MCF 10A (cell line): ENCODE measurements at places on chromosomes 6 and 20.

- DNase-seq, result no peak
Observed at GRCh38 chr6:131368198-131368911, 204.7 kb upstream of the ARG1 start.

- DNase-seq, result no peak
Observed at GRCh38 chr20:46809706-46810360, 84.8 kb upstream of the EYA2 start.

DNA sequence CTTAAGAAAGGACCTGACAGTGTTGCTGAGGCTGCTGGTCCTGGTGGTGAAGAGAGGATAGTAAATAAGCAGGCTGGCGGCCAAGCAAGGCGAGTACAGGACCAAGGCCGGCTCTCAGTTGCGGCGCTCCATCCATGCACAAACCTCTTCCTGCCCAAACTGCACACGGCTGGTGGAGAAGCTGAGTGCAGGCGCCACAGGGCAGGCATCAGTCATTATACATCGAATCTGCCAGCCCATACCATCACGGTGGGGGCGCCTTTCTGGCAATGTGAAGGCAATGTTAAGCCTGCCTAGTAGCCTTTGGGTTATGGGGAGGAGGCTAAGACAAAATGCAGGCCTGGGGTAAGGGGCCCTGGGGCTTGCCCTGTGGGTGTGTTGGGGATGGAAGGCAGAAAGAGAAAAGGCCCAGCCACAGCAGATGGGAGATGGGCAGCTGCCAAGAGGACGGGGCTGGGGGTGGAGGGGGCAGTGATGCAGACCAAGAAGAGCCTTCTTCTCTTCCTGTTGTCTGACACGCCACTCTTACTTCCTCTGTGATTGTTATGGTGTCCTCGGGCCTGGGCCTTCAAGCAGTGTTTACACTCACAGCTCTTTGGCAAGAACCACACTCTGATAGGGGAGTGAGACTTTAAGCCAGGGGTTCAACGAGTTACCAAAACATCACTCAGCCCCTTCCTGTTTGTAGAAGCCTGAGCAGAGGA lies 20.3 kb upstream of the KCNK16 start:
- DNase-seq, result no peak

GRCh38 chr6:137873273-137873762 lies 6.3 kb downstream of the TNFAIP3 start:
- DNase-seq, result peak; percentile 97

GRCh38 chr6:156652231-156652750 lies 124.9 kb upstream of the ARID1B start:
- no peak for DNase-seq

- DNase-seq, result no peak
Observed at GRCh38 chr6:160160929-160161646, 39.5 kb downstream of the SLC22A1 start.

DNA sequence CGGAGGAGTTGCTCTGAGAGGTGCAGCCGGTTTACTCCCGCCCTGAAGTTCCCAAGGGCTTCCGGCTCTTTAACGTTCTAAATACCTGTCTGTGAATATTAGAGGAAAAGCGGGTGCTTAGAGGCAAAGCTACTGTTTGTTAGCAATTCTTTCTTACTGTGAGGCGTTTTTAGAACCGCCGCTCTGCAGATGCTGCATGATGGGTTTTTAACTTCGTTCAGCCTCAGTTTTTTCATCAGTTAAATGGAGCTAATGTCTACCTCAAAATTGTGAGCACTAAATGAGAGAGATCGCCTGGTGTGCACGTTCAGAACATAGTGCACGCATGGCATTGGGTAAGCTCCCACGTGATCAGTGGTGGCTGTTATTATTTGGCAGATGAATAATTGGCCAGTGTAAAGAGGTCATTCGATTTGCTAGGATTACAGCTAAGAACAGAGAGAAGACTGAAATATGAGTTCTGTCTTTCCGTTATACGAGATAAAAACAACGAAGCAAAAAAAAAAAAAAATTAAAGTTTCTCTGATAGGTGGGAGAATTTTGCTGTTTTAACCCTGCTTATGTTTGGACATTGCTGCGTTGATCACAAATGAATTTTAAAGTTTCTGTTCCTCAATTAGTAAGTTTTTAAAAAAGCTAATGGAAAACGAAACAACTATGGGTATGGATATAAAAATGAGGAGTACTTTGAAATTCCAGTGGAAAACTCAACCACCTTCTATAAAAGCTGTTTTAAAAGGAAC lies 660 bp upstream of the TFB1M start:
- peak; percentile 88 for DNase-seq

GRCh38 chr6:169702840-169703246 lies 917 bp downstream of the C6orf120 start:
- no peak for DNase-seq

GRCh38 chr6:15327271-15327670 lies 81.4 kb downstream of the JARID2 start:
- DNase-seq, result no peak

DNA sequence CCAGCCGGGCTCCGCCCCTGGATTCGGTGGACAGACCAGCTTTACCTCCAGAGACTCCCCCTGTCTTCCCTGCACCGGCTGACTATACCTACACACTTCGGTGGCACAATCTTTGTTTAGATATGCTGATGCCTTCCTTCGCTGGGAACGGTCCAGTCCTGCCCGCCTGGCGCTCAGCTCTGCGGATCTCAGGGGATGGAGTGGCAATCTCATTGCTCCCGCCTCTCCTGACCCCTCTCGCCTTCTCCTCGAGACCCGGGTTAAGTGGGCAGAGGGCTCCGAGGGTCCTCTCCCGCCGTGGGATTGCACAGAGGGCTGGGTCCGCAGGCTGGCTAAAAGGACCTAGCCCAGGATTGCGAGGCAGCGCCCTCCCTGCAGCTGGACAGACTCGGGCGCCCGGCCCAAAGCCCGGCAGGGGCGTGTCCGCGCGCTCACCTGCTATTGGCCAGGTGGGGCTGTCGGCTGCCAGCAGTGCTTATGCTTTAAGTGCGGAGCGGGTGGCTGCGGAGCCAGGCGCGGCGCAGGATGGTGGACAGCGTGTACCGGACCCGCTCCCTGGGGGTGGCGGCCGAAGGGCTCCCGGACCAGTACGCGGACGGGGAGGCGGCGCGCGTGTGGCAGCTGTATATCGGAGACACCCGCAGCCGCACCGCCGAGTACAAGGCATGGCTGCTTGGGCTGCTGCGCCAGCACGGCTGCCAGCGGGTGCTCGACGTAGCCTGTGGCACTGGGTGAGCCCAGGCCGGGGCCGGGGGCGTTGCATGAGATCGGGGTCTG lies at the start of gene GNMT:
TSS of gene GNMT (plus strand) at position 512 of the 777 bp plus-strand sequence. CDS start at position 526, 14 bp downstream.
- DNase-seq, result peak; percentile 65

DNA sequence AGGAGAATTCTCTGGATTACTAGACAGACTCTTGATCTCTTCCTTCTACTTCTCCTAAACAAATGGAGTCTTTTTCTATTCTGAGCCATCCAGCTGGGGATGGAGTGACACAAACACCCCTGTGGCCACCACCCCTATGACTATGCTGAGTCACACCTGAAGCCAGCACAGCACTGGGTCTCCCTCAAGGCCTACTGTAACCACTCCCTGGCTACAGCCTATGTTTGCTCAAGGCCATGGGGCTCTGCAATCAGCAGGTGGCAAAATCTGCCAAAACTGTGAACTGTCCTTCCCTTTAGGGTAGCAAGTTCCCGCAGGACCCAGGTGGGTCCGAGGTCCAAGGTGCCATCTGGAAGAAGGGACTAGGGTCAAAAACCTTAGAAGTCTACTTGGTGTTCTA lies 132.3 kb downstream of the TINAG start:
- no peak for DNase-seq

- DNase-seq, result no peak
Observed at GRCh38 chr6:169828176-169828575, 76.8 kb downstream of the ERMARD start.

- DNase-seq, result peak; percentile 75
Observed at GRCh38 chr6:116511424-116512110, at the start of gene CALHM5. Gene CALHM5 (plus strand): TSS chr6:116511639. CDS start chr6:116511697, 58 bp downstream.

- DNase-seq, result no peak
Observed at GRCh38 chr6:31572041-31572911, at the start of gene LTA. Gene LTA (plus strand): TSS chr6:31572289. CDS start chr6:31572743, 454 bp downstream.

- no peak for DNase-seq
Observed at GRCh38 chr6:11497107-11497506, 40.4 kb upstream of the TMEM170B start.

- no peak for DNase-seq
Observed at GRCh38 chr6:163839296-163839695, 424.8 kb downstream of the QKI start.

DNA sequence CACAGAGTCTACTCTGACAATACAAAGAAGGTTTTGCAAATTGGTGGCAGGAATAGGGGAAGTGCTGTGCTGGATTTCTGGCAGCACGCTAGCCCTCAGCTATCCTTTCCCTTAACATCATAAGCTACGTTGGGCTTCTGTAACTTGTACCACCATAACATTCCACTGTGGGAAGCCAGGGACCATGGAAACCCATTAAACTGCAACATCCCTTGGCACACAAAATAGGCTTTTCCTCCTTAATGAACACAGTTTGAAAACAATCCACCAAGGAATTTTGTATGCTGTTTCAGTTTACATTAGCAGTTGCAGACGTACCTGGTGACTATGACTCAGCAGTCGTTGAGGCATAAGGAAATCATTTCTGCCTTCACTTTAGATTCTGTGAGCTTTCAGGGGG lies 203.9 kb upstream of the RAB32 start:
- DNase-seq, result peak; percentile 44

- no peak for DNase-seq
Observed at GRCh38 chr20:48578397-48579098, 249.3 kb downstream of the PREX1 start.

GRCh38 chr6:25446830-25447569 lies 167.8 kb downstream of the CARMIL1 start:
- no peak for DNase-seq
